ENCODE measurements at places on chromosomes 16 and 17.

- DNase-seq, result no peak
Observed at GRCh38 chr16:78735337-78735736, 635.9 kb downstream of the WWOX start.

DNA sequence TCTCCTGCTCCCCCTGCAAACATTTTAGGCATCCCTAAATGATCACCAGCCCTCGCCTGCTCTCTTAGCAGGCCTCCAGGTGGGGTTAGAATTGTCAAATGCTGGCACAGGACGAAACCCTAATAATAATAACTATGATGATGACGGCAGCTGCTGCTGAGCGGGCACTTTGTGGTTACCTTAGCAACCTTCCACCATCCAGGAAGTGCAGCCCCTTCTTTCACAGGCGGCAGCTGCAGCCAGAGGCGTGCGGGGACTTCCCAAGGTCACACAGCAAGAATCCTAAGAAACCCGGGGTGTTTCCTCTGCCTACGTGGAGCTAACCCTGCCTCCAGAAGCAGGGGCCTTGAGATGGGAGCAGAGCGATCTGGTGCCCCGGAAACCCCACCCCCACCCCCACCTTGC lies 22.4 kb upstream of the EIF1 start:
- peak; percentile 66 for DNase-seq

- DNase-seq, result no peak
Observed at GRCh38 chr16:81014672-81015071, 7.7 kb downstream of the CENPN start.

DNA sequence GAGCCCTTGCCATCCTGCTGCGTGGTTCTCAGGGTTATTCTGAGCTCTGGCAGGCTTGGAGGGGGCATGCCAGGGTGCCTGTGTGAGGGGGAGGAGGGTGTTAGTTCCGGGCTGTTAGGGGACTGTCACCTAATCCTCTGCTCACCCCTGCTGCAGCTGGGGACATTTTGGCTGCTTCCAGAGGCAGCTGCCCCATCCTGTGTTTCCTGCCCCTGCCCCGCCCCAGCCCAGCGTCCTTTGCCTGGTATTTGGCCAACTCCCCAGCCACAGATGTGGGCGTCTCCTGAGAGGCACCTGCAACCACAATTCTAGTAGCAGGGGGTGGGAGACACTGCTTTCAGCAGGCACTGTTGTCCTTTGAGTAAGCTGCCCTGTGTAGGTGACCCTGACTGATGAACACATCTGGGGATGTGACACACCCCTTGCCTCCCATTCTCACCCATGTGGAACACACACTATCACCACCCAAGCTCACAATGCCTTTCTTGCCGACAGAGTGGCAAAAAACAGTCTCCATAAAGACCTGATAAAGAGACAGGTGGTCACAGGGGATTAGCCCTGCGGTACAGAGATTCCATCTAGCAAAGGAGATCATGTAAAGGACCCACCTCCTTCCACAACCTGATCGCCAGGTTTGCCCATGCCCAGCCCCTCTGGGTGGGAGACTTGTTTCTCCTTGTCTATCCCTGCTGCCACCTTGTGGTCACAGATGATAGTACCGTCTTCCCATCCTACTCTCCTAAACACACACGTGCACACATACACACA lies at the start of gene CHRNE:
Gene CHRNE, minus strand, starts transcription at position 48 of the 768 bp plus-strand sequence. Its CDS starts 35 bp downstream, at position 13.
- peak; percentile 95 for DNase-seq

GRCh38 chr17:20253323-20253722 lies 214.0 kb downstream of the LGALS9B start:
- no peak for DNase-seq

- peak; percentile 42 for DNase-seq
Observed at GRCh38 chr17:60077672-60078519, 825 bp downstream of the HEATR6 start.

DNA sequence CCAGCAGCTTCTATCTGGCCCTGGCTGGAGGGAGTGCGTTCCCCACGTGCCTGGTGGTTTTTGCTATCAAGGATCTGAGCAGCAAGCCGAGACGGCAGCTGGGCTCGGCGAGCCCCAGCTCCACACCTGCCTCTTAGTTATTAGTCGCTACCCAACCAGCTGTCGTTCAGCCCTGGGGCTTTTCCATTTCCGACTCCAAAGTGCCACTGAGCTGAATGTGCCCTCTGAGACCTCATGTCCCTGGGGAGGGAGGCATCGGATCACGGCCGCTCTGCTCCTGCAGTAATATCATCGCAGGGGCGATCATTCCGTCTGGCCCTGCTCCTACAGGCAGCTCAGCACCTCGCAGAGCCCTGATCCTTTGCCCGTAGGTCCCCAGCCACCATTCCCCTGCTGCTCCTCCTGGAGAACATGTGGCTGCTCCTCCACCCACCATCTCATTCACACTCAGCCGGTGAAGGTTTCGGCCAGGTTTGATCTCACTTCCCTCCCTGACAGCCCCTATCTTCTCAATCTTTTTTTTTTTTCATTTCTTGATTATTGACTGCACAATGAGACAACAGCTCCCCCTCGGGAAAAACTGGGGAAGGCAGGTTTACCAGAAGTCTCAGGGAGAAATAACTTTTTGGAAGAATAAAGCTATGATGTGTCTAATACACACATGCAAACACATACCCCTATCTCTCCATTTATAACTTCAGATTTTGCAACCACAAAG lies 86.7 kb downstream of the ZFHX3 start:
- DNase-seq, result no peak

DNA sequence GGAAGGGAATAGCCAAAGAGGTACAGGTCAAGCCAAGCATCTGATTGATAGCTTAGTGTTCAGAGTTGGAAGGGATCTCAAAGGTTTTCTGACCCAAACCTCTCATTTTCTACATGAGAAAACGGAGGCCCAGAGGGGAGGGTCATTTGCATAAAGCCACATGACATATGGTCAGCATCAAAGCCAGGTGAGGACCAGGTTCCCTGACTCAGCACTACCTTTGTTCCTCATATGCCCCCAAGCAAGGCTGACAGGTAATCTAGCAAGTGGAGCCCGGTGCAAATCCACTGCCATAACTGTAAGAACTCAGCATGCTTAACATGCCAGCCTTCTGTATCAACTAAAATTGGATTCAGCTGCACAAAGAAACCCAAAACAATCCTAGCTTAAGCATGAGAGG lies 28.2 kb upstream of the CCL1 start:
- DNase-seq, result no peak

DNA sequence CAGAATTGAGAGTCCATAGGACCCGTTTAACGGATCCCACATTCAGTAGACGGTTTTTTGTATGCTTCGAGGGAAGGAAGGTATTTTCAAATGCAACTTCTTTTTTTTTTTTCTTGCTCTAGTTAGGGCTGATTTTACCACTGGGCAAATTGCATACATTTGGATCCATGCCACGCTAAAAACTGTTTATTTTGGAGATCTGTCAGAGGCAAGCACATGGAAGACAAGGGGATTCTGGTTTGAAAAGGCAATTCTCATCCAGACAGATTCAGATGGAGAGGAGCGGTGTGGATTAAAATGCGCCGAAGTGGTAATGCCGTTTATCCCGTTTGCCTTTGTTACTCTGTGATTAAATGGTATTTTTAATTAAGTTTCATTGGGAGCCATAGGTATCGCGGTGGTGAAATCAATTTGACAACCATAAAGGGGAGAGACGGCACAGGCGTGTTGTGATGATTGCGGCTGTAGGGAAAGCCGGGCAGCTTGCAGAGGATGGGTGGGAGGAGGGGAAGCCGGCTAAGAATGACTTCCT lies 170.4 kb downstream of the IRX3 start:
- DNase-seq, result no peak

DNA sequence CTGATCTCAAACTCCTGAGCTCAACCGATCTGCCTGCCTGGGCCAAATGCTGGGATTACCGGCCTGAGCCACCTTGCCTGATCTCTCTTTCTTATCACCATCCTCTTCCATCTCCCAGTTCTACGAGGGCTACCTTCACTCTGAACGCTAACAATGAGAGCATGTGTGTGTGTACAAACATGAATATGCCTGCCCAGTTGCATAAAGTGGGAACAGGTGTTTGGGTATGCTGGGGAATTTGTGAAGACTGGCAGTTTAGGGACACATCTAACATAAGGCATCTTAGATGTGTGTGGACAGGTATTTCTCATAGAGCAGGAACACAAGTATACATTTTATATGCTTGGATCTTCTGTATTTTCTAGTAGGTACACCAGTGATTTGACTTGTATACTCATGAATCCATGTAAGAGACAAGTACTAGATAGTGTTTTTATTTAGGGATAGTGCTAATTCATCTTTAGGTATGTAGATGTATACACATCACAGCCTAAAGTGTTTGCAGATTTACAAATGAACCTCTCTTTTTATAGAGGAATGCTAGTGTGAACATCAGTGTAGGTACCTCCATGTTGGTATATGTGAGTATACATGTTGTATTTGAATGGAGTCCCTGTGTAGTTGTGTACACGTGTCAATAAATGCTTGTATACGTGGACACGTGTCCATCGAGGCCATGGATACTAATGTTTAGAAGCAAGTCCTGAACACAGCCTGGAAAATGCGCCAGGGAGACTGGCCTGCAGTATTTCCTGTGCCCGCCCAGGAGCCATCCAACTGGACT lies 1.2 kb upstream of the DLX4 start:
- no peak for DNase-seq

DNA sequence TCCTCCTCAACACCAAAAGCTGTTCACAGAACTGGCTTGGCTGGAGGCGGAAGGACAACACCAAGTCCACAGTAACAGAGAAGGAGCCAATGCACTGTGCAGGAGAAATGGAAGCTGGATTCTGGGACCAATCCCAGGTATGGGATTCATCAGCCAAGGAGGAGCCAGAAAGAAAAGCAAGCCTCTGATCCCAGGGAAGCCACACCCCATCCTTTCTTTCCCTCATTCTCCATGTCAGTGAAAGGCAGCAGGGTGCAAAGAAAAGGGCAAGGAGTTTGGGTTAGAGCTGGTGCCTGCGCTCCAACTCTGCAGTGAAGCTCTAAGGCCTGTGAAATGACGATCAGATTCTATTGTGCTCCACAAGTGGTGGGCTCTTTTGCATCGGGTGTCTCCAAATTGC lies 11.0 kb downstream of the DCAKD start:
- no peak for DNase-seq

All from Peyer's patch (tissue), 4 donors.